ENCODE measurements at places on chromosomes 6 and 20.
A peak's percentile ranks its signal among the peaks of the same experiment; 100 is the strongest.

GRCh38 chr20:64161356-64162238, 2.7 kb upstream of the MYT1 start:
- no peak for DNase-seq

GRCh38 chr6:33271117-33271467, 584 bp downstream of the VPS52 start:
- DNase-seq = no peak

- DNase-seq = no peak
Measured at GRCh38 chr20:33499355-33499754, 9.5 kb downstream of the CBFA2T2 start.

- peak; percentile 20 for DNase-seq
Measured at GRCh38 chr6:5422321-5422915, 161.1 kb downstream of the FARS2 start.

DNA sequence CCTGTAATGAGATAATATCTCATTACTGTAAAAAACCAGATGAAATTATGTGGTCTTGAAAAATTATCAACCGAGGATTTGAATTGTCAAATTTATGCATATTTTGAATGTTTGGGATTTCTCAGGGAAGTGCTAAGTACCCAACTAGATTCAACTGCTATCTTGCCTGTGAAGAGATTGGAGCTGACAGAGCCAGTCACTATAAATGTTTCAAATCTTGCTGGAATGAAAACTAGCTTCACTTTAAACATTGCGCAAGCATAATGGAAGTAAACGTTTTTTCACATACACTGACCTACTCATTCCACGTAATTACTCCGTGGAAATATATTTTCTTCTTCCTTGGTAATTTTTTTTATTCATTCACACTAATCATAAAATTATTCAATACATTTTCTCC, 46.7 kb downstream of the TMEM170B start:
- DNase-seq = no peak

GRCh38 chr20:42686057-42686456, 503.6 kb downstream of the PTPRT start:
- DNase-seq = no peak

DNA sequence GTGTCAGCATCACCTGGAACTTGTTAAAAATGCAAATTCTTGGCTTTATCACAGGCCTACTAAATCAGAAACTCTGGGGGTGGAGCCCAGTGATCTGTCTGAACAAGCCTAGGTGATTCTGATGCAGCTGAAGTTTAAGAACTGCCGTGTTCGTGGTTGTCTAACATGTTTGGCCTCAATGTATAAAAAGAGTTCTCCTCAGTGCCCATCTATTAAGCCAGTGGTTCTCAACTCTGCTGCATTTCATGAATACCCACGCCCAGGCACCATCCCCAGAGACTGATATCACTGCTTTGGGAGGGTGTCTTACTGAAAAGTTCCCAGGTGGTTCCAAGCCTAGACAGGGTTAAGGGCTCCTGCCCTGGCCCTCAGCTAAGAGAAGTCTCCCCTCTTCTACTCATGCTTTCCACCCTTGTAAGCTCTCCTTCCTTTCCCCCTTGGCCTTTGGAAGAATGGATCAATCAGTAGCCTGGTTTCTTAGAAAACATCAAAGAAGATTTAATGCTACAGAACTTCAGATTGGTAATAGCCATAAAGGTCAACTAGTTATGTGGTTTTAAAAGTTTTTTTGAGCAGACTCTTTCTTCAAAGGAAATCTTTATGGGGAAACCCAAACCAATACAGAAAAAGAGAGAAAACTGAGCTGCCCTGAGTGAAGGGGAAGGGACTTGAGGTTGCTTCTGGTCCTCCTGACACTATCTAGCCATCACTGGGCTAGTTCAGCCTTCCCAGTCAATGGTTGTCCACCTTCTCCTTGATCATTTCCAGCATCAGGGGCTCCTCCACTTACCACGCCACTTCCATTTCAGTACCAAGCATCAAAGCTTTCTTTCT, 38.9 kb upstream of the TNFAIP3 start:
- DNase-seq = no peak

- DNase-seq = no peak
Measured at GRCh38 chr6:48073976-48074767, 36.8 kb downstream of the PTCHD4 start.

- no peak for DNase-seq
Measured at GRCh38 chr20:19903168-19903811, 113.9 kb upstream of the NAA20 start.

GRCh38 chr20:21344206-21344900, 41.2 kb downstream of the XRN2 start:
- DNase-seq = no peak

DNA sequence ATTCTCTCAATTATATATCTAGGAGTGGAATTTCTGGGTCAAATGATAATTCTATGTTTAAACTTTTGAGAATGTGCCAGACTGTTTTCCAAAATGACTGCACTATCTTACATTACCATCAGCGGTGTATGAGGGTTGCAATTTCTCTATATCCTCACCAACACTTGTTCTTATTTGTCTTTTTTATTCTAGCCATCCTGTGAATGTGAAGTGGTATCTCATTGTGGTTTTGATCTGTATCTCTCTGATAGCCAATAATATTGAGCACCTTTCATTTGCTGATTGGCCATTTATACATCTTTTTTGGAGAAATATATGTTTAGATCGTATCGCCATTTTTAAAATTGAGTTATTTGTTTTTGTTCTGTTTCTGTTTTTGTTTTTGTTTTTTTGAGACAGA, 32.3 kb downstream of the C20orf203 start:
- no peak for DNase-seq

- DNase-seq = no peak
Measured at GRCh38 chr6:159440911-159441703, 251.9 kb downstream of the SOD2 start.

DNA sequence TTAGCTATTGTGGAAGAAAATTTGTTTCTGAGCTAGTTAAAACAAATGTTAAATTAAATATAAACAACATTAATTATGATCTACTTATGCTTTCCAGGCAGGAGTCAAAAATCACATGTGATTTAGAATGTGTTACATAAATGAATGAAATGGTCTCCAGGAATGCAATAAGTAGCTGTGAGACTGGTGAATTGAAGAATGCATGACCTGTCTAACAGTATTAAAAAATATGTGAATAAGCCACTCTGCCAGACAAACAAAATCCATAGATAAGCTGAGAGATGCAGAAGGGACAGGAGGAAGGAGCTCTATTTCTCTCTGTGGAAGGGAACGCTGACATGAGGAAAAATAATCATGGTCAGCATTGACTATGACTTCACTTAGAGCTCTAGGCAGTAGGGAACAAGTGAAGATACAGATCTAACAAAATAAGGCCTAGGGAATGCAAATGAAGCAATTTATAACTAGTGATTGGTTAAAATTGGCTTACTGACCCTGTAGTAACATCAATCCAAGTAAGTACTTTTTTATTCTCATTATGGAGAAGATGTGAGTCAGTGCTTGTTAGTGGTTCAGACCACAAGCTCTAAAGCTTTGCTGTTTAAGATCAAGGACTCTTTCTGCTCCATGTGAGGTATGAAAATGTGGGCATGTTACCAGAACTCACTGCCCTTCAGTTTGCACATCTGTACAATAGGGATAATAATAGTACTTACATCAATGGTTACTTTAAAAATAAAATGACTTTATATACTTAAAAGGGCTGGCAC, 432.6 kb downstream of the MMUT start:
- no peak for DNase-seq

GRCh38 chr6:170096803-170097504, 193.9 kb downstream of the DLL1 start:
- no peak for DNase-seq

- DNase-seq = no peak
Measured at GRCh38 chr20:18267815-18268214, 20.5 kb upstream of the ZNF133 start.

GRCh38 chr6:109360281-109360680, 22.0 kb downstream of the CD164 start:
- DNase-seq = no peak

DNA sequence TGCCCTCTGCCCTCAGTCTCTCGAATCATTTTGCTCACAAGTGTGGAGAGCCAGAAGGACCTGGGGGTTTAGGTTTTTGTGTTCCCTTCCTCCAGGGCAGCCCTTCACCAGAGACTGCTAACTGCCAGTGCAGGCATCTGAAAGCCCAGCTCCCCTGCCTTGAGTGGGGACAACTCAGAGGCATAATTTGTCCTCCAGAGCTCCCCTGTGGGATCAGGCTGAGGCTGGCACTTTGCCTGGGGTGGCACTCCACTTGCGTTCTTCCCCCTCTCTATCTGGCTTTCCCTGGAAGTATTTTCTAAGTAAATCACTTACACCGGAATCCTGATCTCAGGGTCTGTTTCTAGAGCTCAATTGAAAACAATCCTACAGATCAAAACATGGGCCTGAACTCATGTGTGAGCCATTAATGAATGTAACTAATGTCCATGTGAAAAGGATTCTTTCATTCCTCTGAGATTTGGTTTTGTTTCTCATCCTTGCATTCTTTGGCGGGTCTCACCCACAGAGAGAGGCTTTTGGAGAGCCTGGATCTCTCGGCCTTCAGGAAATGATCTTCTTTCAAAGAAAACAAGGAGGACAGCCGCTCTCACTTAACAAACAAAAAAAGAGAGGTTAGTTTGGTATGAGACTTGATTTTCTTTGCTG, 125.7 kb upstream of the RIPOR2 start:
- no peak for DNase-seq

GRCh38 chr6:34813028-34813713, 21.3 kb downstream of the BLTP3A start:
- DNase-seq = peak; percentile 80

GRCh38 chr6:11656491-11656890, 118.9 kb downstream of the TMEM170B start:
- DNase-seq = no peak

GRCh38 chr20:49214571-49214970, 4.6 kb upstream of the DDX27 start:
- DNase-seq = no peak

- no peak for DNase-seq
Measured at GRCh38 chr6:65410309-65410708, 296.7 kb downstream of the EYS start.

DNA sequence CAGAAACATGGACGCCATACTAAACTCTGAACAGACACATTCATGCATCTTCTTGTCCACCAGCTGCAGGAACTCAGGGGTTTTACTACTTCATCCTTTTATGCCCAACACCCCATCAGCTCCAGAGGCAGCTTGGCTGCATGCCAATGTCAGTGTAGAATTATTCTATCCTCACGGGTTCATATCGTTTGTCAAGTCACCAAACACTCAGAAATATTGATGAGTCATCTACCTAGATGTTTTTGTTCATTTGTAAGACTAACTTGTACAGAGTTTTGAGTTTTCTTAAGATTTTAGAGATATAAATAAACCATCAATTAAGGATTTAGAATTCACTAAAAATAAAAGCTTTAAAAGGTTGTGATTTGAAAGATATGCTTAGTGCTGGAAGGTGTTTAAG, 590.7 kb upstream of the FLRT3 start:
- DNase-seq = peak; percentile 4

- no peak for DNase-seq
Measured at GRCh38 chr6:106046116-106046853, 39.9 kb upstream of the PRDM1 start.

- no peak for DNase-seq
Measured at GRCh38 chr6:13638626-13639025, 23.5 kb downstream of the NOL7 start.

GRCh38 chr6:99745651-99746050, 139.0 kb downstream of the PRDM13 start:
- no peak for DNase-seq

- no peak for DNase-seq
Measured at GRCh38 chr20:34065260-34065659, 46.8 kb downstream of the EIF2S2 start.

DNA sequence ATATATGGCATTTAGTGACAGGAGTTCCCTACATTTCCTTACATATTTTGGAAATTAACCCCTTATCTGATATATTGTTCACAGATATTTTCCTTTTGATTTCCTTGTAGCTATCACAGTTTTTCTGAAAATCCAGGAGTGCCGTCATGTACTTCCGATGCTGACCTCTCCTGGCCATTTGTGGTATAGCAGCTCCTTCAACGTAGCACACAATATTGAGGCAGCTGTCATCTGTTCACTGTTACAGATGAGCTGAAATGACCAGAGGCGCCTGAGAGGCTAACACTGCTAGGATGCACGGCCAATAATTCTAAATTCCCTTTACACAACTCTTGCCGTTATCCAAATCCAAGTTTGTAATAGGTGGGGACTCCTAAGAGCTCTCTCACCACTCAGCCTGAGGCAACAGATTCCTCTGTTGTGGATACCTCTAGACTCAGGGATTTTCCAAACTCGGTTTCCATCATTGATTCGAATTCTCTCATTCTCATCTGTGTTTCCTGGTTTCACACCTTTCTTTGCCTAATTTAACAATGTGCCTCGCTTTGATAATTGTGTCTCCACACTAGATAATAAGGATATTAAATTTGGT, 53.0 kb downstream of the MMUT start:
- peak; percentile 60 for DNase-seq
